ENCODE measurements at places on chromosomes 1 and 21.

DNA sequence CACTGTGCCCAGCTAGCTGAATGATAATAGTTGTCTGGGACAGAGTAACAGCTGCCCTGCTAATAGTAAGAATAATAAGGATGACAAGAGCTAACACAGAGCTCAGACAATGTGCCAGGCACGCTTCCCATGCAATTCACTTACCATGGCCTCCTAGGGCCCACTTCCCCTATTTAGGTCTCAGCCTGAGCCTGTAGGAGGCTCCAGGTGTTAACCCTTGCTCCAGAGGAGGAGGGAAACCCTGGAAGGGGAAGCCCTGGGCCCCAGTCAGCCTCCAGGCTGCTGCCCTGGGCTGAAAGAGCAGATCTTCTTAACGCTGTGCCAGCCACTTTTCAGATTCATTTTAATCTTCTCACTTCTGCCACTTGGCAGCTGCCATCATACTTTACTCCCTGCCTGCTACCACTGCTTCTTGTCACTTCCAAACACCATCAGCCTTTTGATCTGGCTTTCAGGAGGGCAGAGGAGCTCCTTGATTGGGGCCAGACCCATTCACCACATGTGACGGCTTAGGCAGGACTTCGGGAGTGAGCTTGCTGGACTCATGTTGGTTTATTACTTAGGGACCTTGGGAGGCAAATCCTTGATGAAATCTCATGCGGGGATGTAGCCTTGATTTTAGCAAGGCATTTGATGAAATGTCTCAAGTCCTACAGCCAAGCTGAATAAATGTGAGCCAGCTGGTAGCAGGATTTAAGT is 66.7 kb upstream of the PARP1 start:
- DNase-seq = no peak

DNA sequence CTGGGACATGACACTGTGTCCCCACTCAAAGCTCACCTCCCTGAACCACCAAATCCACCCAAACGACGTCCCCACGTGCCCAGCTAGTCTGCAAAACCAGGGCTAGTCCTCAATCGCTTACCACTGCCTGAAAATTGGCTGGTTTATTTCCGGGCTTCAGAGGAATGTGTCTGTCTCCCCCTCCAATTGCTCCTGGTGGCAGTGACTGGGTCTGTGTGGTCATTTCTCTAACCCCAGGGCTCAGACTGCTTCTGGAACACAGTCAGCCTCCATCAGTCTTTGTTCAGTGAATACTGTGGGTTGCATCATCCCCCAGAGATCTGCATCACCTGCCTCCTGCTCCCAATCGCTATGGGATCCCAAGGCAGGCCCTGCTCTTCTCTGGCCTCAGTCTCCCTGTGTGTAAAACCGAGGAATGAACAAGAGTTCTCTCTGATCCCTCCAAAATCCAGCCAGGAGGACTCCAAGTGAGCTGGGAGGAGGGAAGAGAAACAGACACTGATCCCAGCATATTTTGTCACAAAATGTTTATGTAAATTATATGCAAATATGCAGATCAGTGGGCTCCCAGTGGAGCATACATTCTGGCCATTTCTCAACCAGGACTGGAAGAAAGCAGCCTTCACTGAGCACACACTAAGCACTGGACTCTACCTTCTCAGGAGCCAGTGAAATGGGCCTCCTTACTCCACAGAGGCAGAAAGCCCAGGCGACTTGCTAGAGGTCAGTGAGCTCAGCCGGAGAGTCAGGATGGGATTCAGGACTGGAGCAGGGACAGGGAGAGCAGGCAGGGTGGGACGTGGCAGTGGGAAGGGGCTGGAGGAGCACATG is 20.9 kb downstream of the SDC3 start:
- no peak for DNase-seq

- no peak for DNase-seq
These were observed 481.6 kb downstream of the PLPP3 start for GRCh38 chr1:56097713-56098112.

- DNase-seq = no peak
These were observed 2.9 kb upstream of the SEMA4A start for GRCh38 chr1:156150333-156151011.

DNA sequence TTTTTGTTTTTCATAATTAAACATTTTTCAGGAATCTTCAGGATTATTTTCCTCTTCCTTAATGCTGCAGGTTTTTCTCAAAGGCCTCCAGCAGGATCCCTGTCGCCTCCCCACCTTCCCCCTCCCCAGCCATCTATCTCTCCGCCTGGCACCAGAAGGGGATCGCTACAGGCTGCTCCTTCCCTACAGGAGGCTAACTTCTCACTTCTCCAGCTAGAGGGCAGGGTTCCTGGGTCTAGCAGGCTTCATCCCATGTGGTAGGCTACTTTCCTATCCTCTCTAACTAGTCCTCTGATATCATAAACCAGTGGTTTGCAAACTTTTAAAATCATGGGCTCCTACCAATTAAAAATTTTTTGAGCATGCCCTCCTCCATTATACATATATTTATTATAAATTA is 104.1 kb downstream of the KCNN3 start:
- no peak for DNase-seq

GRCh38 chr1:49765034-49765433 is 258.7 kb downstream of the AGBL4 start:
- no peak for DNase-seq

DNA sequence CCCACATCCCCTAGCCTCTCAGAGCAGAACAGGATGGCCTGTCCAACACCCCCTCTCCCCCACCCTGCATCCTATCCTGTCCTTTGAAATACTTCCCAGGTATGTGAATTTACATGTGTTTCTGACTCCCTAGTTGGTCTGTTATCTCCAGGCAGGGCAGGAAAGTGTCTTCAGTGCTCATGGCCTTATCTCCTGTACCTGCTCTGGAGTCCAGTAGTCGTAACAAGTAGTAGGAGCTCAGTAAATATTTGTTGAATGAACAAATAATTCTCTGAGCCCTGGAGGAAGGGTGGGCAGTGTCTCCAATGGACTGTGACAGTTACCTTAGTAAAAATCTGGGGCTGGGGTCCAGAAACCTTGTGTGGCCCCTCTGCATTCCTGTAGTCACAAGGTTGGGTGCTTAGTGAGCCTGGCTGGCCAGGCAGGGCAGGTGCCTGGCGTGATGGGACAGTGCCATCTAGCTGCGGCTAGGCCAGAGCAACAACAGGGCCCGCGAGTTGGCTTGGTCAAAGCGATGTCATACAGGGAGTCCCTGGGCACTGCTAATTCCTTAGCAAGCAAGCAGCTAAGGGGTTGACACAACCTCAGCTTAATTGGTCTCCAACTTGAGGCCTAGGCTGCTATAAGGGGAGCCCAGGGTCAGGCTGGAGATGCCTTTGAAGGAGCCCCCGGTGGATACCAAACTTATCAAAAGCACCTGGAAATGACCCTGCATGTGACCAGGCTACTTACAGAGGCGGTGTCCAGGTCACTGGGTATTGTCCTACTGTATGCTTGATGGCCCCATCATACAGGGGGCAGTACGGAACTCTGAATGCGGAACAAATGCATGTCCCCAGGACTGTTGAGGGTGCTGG is 89.0 kb upstream of the PPM1J start:
- no peak for DNase-seq

DNA sequence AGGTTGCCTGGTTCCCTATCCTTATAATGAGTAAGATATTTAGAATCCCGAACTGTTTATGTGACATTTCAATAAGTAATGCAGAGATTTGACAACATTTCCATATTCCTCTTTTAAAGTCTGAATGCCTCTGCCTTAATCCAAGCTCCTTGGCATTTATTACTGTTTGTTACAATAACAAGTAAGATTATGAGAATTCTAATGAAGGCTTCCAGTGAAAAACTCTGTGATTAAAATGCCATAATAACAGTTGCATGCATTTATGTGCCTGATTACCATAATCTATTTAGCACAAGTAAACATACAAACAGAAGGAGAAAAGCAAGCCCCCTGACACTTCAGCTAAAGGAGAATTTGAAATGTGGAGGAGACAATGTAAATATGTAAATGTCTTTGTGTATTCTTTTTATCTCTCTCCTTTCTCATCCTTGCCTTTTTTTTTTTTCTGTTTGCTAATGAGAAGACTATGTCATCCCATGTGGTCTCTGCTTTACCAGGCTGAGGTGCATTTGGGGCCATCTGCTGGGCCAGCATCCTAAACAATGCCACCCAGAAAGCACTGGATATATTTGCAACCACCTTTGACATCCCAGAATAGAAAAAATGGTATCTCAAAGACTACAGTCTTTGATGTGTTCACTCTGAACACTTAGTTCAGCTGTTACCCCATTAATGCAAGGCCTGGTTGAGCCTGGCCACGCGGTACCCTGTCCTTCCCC is 17.2 kb upstream of the OLIG2 start:
- DNase-seq = no peak

DNA sequence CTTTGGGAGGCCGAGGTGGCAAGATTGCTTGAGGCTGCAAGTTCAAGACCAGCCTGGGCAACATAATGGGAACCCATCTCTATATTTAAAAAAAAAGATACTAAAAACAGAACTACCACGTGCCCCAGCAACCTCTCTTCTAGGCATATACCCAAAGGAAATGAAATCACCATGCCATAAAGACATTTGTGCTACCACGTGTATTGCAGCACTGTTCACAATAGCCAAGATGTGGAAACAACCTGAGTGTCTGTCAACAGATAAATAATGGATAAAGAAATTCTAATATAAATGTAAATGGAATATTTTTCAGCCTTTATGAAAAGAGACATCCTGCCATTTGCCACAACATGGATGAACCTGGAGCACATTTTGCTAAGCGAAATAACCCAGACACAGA is 128.6 kb downstream of the PCNX2 start:
- DNase-seq = no peak

Data from activated gamma-delta T cell (primary cell).